Calu3 (cell line): ENCODE measurements at places on chromosomes 13 and 19. TPM values are rescaled to one million over a fixed set of nuclear protein-coding genes. Genes with fewer than 3 reads are reported as not detected.

- DNase-seq = peak; percentile 83
Measured at GRCh38 chr13:52455677-52456041, 381 bp downstream of the CKAP2 start.

The COX7A1 gene
- total RNA-seq = not detected in 2 replicates

DNA sequence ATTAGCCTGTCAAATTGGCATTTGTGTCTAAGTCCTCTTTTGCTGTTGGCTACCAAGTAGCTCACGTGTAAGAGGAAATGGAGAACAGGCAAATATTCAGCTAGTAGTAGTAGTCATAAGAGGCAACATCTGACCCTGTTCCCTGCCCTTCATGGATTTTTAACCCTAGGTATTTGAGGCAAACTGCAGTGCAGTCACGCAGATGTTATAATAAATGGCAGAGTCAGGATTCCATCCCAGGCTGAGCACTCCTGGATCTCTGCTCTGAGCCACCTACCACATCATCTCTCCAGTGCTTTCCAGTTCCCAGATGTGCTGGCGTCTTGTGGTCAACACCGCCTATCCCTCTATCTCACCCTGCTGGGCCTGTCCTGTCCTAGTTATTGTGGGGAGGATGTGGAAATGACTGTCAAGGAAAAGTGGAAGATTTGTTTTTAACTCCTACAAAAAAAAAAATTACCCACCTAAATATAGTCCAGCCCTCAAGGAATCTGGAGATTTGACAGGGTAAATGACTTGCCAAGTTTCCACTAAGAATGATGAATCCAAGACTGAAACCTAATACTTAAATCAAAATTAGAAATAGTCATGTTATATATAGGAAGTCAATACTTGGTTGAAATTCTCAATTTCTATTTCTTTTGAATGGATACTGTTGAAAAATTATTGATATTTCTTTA, 322.9 kb downstream of the GPC6 start:
- no peak for DNase-seq

GRCh38 chr13:26677156-26677555, 83.4 kb downstream of the GPR12 start:
- no peak for DNase-seq

The ZNF763 gene
- total RNA-seq = 1.7 and 2.0 TPM in 2 replicates

DNA sequence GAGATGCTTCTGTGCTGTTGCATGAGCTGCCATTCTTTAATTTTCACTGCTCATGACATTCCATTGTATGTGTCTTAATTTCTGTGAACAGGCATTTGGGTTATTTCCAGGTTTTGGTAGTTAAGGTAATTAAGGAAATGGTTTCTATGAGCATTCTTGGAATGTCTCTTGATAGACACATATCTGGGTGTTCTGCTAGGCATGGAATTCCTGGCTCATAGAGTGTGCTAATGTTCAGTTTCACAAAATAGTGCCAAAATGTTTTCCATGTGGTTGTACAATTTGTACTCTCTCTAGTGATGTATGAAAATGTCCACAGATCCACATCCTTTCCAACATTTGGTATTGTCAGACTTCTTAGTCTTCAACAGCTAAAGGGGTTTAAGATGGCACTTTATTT, 680.9 kb upstream of the SGCG start:
- DNase-seq = no peak

The HIPK4 gene
- 0.14 TPM in 1 of 2 replicates, not detected in the other for total RNA-seq

GRCh38 chr13:31199527-31199848, 287 bp upstream of the B3GLCT start:
- DNase-seq = no peak

The ADGRE3 gene
- total RNA-seq = not detected in 2 replicates

DNA sequence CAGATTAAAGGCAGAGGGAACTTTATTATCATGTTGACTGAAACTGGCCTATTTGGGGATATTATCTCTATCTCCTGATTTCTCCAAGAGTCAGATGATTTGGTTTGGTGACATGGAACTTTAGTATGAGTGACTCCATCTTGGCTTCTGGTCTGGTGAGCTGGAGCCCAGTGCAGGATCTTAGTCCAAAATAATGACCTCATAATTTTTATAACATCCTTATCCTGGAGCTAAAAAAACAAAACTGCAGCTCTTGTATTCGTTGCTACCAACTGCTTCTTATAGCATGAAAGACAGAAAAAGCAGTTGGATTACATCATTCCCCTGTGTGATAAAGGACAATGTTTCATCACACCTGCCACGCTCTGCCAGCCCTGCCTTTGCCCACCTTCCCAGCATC, 39.3 kb upstream of the RNF17 start:
- DNase-seq = no peak

GRCh38 chr19:51458051-51458645, at the start of gene SIGLEC8:
SIGLEC8 (minus strand) TSS chr19:51458454; CDS start chr19:51458387, 67 bp downstream.
- DNase-seq = no peak

GRCh38 chr13:19181021-19181620, 503 bp downstream of the TUBA3C start:
- DNase-seq = no peak

GRCh38 chr13:109941221-109941620, 154.8 kb upstream of the IRS2 start:
- no peak for DNase-seq

The NEK5 gene
- total RNA-seq = 0.38 and 0.54 TPM in 2 replicates

DNA sequence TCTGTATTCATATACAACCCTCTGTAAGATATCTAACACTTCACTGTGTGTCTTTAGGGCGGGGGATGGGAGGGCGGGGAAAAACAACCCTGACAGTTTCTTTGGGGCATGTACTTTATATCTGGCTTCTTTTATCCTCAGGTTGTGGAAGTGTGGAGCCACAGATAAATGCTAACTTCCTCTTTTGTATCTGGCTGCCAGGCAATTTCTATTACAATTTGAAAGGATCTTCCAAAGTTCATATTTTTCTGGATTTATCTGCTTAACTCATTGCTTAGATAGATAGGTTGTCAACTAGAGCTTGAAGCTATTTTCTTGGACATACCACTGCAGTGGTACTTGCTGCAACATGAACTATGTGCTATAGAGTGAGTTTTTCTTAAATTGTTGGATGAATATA, 393.0 kb downstream of the LMO7 start:
- DNase-seq = no peak

The KIR2DL4 gene
- not detected in 2 replicates for total RNA-seq

The CEACAM3 gene
- not detected in 2 replicates for total RNA-seq

DNA sequence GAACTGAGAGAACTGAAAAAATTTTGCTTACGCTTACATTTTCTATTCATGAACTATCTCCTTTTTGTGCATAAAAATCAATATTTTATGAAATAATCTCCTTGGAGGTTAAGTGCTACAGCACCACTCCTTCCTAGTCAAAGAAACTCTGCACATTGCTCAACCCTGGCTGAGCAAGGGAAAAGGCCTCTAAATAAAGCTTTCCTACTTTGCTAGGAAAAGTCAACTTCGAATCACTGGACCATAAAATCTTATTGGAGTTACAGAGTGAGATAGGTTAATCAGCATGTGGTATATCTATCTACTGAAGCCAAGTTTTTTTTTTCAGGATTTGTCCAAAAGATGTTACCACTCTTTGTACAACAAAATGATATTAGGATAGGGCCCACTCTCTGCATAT, 57.5 kb upstream of the HMGB1 start:
- DNase-seq = no peak

DNA sequence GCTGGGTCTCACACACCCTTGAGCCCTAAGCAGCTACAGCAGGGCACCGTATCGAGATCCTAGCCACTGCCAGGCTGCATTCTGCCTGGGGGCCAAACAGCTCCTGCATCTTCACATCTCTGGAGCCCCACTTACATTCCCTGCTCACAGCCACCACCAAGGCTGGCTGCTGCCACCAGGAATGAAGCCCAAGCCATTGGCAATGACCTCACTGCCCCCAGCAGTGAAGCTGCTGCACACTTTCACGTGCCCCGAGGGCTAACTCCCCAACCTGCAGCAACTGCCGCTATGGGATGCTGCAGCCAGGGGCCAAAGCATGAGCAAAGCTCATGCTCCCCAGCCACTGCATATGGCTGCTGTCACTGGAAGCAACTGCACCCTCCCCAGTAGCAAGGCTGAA, 42.0 kb downstream of the F2RL3 start:
- DNase-seq = no peak

DNA sequence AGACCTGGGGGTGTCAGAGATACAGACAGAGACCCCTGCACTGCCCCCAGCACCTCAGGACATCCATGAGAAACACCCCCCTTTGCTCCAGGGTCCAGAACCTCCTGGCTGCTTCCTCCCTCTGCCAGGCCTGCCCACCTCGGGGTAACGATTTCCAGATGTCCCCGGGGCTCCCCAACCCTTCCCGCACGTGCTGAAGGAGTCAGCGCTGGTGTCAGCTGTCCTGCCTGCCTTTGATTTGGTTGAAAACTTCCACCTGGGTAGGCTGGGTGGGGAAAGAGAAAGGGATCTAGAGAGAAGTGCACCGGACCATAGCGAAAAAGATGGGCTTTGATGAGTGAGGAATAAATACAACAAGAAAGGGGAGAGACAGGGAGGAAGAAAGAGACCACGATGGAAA, 1.5 kb upstream of the CGB7 start:
- DNase-seq = no peak

DNA sequence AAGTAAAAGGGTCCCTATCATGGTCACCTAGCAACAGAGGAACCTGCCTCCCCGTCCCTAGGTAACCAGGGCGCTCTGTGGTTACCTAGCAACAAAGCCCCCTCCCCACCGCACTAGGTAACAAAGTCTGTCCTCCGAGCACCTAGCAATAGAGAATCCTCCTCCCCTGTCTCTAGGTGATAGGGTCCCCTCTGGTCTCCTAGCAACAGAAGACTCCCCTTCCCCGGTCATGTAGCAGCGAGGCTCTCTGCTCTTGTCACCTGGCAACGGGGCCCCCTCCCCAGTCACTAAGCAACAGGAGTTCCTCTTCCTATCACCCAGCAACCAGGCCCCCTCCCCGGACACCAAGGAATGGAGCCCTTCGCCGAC, 307 bp downstream of the JOSD2 start:
- DNase-seq = no peak

DNA sequence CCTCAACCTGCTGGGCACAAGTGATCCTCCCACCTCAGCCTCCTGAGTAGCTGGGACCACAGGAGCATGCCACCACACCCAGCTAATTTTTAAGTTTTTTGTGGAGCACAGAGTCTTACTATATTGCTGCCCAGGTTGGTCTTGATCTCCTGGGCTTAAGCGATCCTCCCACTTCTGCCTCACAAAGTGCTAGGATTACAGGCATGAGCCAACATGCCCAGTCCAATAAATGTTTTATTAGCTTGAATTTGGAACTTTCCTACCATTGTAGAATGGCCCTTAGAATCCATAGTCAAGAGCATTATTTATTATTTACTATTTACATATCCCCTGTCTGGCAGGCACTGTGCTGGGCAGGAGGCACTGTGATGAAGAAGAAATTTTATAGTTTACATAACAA, 39.6 kb upstream of the CLDN10 start:
- DNase-seq = no peak

- peak; percentile 6 for DNase-seq
Measured at GRCh38 chr19:19900139-19900728, 512 bp upstream of the ZNF93 start.

DNA sequence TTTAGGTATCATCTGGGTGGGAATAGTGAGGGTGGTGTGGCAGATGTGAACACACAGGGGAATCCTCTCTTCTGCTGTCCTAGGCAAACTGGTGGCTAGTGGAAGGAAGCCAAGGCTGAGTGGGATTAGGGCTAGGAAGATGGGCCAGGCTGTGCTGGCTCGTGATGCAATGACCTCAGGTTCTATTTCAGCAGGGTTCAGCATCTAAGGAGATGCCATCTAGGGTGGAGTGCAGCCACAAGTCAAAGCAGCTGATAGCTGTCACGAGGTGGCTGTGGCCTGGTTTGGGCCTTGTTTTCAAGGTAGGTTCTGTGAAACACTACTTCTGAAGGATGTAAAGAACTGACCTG, 21.6 kb downstream of the ARL11 start:
- DNase-seq = no peak

GRCh38 chr13:113796964-113797676, 38.1 kb downstream of the TMEM255B start:
- no peak for DNase-seq

- DNase-seq = no peak
Measured at GRCh38 chr13:20221772-20222171, 10.3 kb downstream of the GJB6 start.

DNA sequence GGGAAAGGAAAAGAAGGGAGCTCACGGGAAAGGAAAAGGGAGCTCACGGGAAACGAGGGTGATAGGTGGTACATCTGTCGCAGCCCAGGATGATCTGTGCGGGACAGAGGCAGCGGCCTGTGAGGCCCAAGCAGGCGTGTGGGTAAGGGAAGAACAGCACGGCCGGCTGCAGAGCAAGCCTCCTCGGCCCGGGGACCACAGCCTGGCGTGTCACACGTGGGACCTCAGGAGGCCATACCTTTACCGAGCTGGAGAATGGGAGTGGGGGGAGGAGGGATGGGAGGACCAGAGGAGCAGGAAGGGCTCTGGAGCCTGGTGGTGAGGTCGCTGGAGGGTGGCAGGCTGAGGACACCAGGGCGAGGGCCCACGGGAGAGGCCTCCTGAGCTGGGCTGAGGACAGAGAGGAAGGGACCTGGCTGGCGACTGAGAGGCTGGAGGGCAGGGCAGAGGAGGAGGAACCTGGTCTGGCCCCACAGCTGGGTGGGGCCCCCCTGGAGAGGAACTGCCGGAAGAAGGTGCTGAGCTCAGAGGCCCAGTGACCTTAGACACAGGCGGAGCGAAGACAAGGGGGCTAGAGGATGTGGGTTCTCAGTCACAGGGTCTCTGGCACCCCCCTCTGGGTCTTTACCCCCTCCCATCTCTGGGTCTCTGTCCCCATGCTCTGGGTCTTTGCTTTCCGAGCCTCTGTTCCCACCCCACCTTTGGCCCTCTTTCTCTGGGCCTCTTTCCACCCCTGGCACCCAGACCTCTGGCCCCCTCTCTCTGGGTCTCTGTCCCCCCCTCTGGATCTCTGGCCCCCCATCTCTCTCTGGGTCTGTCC, 2.9 kb upstream of the FTL start:
- peak; percentile 76 for DNase-seq

- no peak for DNase-seq
Measured at GRCh38 chr19:7483720-7484201, 5.1 kb downstream of the PEX11G start.

DNA sequence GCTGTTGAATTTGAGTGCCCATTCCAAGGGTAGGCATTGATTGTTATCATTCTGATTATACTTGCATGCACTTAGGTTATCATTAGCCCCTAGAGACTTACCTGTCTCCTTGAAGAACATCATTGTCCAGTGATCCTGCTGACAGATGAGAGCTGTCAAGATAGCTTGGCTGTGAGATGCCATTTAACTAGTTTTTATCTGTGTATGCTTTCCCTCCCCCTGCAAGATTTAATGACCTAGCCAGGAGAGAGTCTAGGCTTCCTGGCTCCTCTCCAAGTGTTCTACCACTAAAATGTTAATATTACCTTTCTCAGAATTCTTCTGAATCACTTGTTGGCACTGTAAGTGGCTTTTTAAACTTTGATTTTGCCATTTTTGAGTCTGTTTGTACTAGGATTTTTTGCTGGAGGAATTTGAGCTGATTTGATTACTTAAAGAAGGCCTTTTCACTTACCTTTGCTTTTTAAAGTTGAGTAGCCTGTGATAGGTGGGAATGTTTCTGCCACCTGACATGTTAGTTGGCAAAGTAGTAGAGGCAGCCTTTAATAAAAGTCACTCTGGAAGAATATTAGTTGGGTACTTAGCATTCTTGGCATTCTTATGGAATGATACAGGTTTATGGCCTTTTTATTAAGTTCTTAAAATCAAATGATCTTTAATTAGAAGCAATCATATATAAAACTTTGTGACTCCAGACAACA, 41.1 kb downstream of the ARHGAP35 start:
- DNase-seq = no peak
